Fibroblast of skin of back (primary cell): ENCODE measurements at places on chromosomes 11 and 22.

- peak; percentile 81 for DNase-seq
Measured at GRCh38 chr11:74276581-74276980, 34.9 kb downstream of the P4HA3 start.

GRCh38 chr11:3004481-3004880 is 12.4 kb upstream of the NAP1L4 start:
- no peak for DNase-seq

- DNase-seq = no peak
Measured at GRCh38 chr11:96317571-96317970, 25.4 kb downstream of the MAML2 start.

DNA sequence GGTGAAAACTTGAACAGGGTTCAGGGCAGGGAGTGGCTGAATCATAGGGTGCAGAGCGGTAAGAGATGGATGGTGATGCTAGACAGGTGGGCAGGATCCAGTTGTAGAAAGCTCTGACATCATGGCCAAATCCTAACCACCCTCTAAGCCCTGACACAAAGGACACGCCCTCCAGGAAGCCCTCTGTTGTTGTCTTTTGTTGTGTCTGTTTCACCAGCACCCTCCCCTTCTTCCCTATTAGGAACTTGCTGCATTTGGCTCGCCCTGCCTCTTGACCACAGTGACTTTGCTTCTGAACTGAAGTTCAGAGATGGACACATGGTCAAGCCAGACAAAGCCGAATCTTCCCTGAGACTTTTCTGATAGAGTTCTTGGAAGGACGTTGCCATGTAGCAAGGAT is 14.2 kb upstream of the APOL6 start:
- no peak for DNase-seq

DNA sequence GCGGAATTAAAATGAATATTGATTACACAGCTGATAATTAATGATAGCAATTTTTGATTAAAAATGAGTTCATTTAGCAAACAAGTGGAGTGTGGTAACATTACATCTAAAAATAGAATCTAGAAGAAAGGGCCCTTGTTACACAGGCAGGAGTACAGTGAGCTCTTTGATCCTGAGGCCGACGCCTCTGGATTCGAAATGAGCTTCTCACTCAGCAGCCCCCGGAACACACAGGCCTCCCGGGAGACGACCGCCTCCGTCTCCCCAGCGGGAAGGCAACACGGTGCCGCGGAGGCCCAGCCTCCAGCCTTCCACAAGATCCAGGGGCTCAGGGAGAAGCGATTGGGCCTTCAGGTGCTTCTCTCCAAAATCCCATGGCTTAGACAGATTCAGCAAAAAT is 379.1 kb downstream of the BRD1 start:
- DNase-seq = no peak

- DNase-seq = no peak
Measured at GRCh38 chr22:31732089-31732829, 17.7 kb downstream of the PRR14L start.

GRCh38 chr22:23803001-23803819 is 16.4 kb downstream of the SMARCB1 start:
- DNase-seq = no peak

DNA sequence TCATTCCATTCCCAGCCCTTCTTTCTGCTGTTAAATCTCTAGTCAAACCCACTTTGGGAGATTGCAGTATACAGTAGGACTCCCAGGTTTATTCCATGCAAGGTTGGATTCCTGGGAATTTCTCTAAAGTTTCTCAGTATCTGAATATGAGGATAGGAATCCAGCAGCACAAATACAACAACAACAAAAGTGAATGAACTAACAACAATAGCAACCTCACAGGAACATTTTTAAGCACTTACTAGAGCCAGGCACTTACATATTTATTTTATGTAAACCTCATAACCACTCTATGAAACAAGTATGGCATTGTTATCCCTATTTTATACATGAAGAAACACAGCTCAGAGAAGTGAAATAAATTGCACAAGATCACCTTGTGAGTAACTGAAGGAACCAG is 1.9 kb downstream of the MMP7 start:
- no peak for DNase-seq

GRCh38 chr11:32884770-32885384 is 7.7 kb upstream of the QSER1 start:
- DNase-seq = peak; percentile 9

- no peak for DNase-seq
Measured at GRCh38 chr11:811446-812245, 1.9 kb downstream of the RPLP2 start.

DNA sequence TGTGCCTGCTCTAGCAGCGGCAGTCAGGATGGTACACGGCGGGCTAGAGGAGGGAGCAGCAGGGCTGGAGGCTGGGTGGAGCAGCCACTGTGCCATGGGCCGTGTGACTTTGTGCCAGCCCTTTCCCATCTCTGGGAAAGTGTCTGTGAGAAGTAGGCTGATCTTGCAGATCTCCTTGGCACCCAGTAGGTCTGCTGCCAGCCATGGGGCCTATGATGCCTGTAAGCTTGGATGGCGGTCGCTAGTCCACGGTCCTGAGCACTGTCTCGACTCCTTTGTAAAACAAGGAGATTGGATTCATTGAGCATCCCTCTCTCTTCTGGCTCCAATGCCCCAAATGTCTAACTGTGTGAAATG is 22.6 kb downstream of the AMPD3 start:
- DNase-seq = no peak

DNA sequence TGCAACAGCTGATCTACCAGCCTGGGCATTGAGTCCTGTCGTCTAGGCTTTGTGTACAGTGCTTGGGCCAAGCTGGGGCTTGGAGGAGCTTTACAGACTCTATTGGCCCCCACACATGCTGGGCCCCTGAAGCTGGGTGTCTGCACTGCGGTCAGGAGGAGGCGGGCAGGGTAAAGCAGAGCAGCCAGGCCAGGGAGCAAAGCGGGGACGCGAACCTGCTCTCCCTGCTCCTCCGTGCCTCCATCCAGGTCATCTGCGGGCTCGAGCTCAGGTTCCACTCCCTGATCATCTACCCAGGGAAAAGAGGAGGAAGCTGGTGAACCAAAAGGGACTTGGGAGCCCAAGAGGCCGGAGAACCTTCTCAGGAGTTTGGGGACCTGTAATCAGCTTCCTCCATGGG is 27.0 kb downstream of the USH1C start:
- DNase-seq = no peak

DNA sequence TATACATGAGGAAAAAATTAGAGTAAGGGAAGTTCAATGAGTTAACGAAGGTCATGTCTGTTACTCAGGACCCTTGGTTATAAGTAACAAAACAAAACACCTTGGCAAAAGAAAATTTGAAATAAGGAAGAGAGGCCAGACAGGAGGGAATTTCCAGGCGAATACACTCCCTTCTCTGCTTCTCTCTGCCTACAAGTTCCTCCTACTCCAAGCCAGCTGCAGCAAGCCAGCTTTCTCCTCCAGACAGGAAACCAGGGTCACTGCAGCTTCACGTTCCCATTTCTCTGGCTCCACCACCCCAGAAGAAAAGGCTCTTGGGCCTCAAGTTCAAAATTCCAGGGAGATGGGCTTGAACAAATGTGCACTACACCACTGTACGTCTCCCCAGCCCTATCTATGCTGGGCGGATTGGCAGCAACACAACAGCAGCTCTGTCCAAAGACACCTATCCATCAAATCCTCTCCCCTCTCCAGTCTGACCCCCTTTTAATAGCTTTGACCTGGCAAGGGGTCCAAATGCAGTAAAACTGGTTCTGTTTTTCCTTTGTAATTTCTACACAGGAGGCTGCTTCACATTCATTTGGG is 27.7 kb downstream of the SMCO4 start:
- DNase-seq = no peak

DNA sequence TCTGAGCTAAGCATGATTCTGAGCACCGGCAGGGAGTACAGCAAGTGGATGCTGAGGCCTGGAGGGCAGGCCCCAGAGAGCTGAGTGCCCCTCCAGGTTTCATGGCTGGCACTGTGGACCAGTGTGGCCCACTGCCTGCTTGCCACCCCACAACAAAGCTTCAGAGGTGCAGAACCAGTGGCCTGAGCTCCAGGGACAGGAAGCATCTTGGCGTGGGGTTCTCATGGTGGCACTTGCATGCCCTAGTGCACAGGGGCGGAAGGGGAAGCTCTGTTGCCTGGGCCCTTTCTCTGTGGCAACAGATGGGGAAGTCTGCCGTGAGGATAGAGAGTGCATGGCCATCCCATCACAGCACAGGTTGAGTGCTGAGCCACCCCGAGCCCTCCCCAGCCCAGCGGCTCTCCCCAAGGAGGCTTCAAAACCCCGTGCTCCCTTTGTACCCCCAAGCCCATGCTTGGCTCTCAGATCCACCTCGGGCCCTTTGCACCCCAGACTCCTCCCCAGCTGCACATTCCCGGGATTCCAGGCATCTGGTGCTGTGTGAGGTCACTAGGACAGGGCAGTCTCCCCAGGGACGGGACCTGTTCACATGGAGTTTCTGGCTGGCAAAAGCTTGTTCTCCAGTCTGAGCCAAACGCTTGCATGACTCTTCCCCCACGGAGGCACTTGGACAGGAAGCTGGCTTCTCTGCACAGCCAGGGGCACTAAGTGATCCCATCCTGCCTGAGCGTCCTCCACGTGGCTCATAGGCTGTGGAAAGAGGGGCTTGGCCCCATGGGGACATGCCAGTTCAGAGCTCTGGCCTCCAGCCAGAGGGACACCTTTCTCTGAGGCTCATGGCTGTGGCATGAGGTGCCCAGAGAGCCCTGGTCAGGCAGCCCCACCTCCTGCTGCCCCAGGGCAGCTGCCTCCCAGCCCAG is 4.2 kb downstream of the SLC25A1 start:
- peak; percentile 78 for DNase-seq

- DNase-seq = no peak
Measured at GRCh38 chr11:130650456-130651030, 202.1 kb downstream of the ADAMTS15 start.

GRCh38 chr11:86888164-86889000 is 66.8 kb downstream of the FZD4 start:
- peak; percentile 76 for DNase-seq

DNA sequence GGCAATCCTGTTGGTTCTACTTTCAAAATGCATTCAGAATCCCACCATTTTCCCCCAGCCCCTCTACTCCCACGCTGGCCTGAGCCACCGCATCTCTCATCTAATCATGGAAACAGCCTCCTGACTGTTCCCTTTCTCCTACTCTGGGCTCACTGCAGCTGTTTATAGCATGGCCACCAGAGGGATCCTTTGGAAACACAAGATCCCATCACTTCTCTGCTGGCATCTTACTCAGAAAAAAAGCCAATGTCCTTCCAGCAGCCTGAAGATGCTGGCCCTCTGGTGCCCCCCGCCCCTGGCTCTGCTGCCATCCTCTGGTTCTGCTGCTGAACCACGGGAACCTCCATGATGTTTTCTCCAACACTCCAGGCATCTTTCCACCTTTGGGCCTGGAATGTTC is 11.1 kb downstream of the MS4A8 start:
- DNase-seq = no peak

GRCh38 chr22:46196278-46196677 is 46.0 kb downstream of the PPARA start:
- DNase-seq = no peak

DNA sequence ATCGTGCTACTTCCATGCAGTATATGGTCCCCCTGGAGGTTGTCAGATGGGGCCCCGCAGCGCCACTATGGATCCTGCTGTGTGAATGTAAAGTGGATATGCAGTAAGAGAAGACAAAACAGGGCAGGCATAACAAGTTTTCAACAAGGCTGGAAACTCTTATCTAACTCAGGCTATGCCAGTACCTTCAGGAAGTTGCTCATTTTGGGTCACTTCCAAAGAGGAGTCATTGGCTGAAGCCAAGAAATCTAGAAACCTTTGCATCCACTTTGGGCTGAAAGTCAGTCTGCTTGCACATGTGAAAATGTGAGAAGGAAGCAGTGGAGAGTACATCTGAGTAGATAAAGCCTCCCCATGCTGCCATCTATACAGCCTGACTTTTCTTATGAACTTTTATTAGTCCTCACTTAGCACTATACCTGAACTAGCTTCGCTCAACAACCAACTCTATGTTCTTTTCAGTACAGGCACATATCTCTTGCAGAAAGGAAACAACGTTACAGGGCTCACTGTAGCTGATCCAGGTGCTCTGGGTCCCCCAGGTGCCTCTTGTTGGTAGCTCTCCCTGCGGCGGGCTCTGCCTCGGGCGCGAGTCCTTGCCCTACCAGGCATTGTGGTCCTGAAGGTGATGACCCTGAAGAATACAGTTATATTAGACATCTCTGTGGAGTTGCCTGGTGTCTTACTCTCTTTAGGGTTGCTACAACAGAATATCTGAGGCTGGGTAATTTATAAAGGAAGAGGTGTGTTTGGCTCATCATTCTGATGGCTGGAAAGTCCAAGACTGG is 12.4 kb downstream of the PIWIL3 start:
- DNase-seq = no peak

- no peak for DNase-seq
Measured at GRCh38 chr11:117837791-117838190, 13.2 kb upstream of the FXYD2 start.

GRCh38 chr22:44366372-44367300 is 53.9 kb upstream of the SHISAL1 start:
- DNase-seq = no peak

DNA sequence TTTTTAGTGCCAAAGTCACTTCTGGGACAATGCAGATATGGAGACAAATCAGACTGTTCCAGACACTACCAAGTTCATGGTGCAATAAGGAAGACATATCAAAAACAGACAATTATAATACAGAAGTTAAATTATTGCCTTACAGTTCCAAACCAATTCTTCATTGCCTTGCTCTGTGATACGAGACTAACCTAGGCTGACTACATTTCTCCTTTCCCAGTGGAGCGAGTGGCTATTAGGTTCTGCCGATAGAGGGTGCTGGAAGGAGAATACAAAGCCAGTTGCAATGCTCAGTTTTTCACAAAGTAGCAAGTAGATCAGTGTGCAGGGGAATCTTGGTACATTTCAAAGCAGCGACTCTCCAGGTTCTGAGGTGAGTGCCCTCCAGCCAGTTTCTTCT is 67.8 kb downstream of the FAM168A start:
- no peak for DNase-seq

DNA sequence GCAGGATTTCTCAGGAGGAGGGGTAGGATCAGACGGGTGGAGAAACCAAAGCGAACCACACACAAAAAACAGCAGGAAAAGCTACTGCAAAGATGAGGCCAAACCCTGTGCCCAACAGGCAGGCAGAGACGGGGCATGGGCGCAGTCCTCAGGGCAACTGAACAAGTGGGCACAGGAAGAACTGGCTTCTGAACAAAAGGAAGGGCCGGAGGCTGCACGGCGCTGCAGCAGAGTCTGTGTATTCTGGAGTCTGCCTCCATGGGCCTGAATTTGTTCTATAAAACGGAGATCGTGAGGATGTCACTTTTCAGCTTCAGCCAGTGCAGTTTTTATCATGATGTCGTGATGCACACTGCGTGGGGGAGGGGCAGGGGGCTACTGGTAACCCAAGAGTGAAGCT is 1026.0 kb downstream of the TBC1D22A start:
- DNase-seq = no peak

- DNase-seq = peak; percentile 42
Measured at GRCh38 chr22:38452373-38453065, 2.5 kb downstream of the KCNJ4 start.

- no peak for DNase-seq
Measured at GRCh38 chr22:35476341-35476740, 64.3 kb upstream of the RASD2 start.

GRCh38 chr22:24871611-24872205 is 65.7 kb downstream of the SGSM1 start:
- DNase-seq = no peak
